ENCODE measurements at places on chromosomes 12 and 14.

DNA sequence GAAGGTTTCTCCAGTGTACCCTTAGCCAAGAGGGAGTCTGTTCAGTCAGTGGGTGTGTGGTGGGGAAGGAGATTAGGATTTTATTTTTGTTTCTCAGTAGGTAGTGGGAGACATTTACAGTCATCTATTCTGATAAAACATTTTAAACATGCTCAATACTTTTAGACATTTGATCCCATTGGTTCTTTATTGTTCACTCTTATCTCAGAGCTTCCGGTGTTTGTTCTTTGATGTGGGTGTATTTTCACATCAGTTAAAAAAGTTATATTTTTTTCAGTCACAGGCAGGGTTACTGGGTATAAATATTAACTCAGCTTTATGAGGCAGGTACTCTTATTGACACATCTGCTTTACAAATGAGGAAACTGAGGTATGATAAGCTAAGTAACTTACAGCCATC is 43.3 kb upstream of the LRRK2 start:
- no peak for DNase-seq

GRCh38 chr12:33586576-33586975 is 147.0 kb upstream of the SYT10 start:
- DNase-seq = no peak

DNA sequence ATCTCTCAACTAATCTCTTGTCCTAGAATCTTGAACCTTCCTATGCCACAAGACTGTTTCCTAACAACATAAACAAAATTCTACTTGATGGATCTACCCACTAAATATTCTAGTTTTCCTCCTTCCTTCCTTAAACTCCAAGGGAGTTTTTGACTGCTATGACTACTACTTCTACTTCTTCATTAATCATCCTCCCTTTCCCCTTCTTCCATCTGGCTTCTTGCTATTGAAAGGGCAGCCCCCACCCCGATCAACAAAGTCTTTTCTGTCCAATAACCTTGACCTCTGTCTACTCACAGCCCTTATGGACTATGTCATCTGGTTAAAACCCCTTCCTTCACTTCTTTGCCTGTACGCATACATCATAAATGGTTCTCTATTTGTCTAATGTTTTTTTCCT is 5.6 kb downstream of the LTA4H start:
- no peak for DNase-seq

DNA sequence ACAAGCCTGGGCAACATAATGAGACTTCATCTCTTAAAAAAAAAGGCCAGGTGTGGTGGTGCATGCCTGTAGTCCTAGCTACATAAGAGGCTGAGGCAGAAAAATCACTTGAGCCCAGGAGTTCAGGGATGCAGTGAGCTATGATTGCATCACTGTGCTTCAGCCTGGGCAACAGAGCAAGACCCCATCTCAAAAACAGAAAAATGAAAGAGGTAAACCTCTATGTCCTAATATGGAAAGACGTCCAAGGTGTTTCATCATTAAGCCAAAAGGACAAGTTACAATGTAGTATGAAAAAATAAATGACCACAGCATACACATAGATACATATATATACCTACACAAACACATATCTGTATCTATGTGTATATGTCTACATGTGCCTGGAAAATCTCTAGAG is 15.4 kb downstream of the SPTB start:
- no peak for DNase-seq

DNA sequence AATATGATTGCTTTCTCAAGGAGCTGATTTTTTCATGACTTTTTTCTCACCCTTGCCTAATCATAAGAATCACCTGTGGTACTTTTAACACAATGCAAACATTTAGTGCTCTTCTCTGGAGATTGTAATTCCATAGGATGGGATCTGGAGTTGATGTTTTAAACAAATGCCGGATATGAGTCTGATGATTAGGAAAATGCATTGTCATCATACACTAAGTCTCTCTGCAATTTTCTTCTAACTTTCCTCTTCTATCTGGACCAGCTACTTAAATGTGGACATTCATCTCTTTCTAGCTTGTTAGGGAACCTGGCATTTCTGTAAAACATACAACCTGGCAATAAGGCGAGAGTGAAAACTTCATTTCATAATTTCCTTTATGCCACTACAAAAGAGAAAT is 23.5 kb downstream of the PMCH start:
- no peak for DNase-seq

DNA sequence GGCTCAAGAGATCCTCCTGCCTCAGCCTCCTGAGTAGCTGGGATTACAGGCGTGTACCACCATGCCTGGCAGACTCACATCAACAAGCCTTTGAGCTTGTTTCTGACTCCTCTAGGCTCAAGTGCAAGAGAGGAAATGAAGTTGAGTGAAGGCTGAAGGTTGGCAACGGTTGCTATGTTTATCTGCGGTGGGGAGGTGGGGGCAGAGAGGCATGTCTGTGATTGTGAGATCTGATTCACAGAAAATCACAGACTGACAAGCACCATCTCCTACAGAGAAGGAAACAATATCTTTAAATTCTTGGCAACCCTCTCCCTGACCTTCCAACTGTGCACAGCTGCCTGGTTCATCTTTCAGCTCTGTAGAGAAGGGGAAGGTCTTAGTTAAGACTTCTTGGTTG is 22.1 kb upstream of the NINJ2 start:
- no peak for DNase-seq

GRCh38 chr12:92955997-92956663 is 27.0 kb upstream of the EEA1 start:
- no peak for DNase-seq

GRCh38 chr12:47323802-47324201 is 244.0 kb upstream of the AMIGO2 start:
- DNase-seq = no peak

DNA sequence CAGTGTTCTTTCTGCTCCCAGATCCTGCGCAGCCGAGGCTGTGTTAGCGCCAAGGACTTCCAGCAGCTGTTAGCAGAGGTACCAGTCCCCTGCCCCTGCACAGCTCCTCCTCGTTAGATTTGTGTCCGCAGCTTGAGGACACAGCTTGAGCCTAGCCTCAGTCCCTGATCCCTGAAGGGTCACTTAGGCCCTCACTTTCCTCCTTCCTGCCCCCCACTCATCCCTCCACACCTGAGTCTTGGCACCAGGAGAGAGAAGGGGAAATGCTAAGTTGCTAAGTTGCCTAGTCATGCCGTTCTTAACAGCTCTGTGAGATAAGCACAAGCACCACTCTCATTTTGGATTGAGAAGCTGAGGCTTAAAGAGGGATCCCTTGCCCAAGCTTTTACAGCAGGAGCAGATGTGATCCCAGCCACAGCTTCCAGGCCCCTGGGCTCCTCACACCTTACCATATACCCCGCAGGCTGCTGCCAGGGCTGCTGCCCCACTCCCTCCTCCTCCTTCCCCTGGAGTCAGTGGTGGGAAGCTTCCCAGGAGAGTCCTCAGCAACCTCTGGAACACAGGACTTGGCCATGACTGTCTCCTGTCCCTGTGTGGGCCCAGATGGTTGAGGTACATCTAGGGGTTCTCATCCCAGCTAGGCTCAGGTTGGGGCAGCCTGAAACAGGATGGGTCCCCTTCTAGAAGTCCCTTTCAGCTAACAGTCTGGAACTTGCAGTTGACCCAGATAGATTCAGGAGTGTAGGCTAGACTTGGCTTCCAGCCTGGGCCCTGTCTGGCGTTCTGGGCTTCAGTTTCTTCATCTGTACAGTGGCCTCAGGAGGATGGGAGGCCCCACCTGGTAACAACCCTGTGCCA is 975 bp downstream of the OGFOD2 start:
- no peak for DNase-seq

DNA sequence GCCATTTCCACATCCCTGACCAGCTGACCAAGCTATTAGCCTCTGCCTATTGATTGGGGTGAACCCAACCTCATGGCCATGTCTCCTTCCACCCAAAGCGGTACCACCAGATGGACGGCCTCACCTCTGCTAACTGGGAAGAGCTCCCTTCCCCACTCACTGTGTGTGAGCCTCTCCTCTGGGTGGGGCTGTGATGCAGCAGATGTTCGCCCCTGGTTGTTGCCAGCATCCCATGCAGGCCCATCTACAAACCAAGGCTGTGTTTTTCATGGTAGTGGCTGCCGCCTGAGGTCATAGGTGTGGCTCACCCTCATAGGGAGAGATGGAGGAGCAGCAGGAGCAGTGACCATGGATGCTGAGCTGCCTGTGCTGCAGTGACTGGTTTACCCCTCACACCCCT is 47.6 kb upstream of the RD3L start:
- DNase-seq = no peak

GRCh38 chr14:63896278-63896720 is 43.5 kb downstream of the SYNE2 start:
- DNase-seq = peak; percentile 39

DNA sequence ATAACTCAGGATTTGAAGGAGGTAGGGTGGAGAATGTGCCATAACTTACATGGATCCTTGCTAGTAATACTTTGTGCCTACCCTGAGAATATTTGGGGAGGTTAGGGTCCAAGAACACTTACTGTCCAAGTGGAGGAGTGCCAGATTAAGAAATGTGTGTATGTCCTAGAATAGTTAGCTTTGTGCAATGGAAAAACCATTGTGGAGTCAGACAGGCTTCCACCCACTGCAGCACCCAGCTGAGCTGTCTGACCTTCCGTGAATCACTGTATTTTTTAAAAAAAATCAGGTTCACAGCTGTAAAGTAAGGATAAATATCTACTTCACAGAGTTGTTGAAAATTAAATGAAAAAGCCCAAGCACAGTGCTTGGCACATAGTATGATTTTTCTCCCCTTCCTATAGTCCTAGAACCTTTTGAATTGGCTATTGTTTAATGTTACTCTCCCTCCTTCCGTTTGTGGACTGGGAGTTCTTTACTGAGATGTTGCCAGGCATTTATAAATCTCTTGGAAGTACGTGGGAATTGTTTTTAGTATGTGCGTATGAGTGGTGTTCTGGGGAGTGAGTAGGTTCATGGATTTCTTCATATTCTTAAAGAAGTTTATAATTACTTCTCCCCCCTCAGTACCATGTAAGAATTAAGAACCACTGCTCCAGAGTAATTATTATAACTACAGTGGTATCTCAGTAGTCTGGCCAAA is 9.2 kb downstream of the RAB21 start:
- DNase-seq = no peak

- DNase-seq = peak; percentile 98
Observed at GRCh38 chr14:92692822-92693226, 55.6 kb downstream of the LGMN start.

DNA sequence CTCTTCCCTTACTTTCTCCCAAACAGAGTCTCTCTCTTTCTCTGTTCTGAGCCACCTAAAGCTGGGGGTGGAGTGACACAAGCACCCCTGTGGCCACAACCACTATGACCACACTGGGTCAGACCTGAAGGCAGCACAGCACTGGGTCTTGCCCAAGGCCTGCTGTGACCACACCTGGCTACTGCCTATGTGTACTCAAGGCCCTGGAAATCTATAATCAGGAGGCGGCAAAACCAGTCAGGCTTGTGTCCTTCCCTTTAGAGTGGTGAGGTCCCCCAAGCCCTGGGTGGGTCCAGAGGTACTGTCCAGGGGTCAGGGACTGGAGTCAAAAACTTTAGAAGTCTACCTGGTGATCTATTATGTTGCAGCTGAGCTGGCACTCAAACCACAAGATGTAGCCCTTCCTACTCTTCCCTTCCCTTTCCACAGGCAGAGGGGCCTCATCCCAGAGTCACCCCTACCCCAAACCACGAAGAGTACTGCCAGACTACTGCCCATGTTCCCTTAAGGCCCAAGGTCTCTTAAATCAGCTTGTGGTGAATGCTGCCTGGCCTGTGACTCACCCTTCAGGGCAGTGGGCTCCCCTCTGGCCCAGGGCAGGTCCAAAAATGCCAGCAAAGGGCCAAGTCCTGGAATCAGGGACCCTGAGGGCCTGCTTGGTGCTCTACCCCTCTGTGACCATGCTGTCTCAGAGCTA is 179.8 kb upstream of the DYRK2 start:
- no peak for DNase-seq

GRCh38 chr12:24522736-24523135 is 426.2 kb downstream of the BCAT1 start:
- no peak for DNase-seq

- DNase-seq = no peak
Observed at GRCh38 chr12:116126610-116127009, 150.9 kb downstream of the MED13L start.

- DNase-seq = no peak
Observed at GRCh38 chr12:50569876-50570275, 65.1 kb downstream of the DIP2B start.

DNA sequence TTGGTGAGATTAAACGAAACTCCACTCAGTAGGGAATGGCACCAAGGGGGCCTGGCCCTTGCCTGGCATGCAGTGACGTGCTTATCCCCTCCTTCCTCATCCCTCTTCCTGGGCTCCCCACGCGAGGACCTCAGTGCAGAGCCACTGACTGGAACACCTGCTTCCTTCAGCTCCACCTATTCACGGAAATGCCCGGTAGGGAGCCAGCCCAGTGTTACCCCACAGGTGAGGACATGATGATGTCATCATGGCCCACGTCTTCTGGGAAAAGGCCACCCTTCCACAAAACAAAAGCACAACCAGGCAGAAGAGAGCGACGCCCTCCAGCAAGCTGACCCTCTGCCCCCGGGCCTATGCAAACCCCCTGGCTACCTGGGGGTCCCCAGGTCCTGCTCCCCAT is 42.1 kb downstream of the CCDC85C start:
- no peak for DNase-seq

DNA sequence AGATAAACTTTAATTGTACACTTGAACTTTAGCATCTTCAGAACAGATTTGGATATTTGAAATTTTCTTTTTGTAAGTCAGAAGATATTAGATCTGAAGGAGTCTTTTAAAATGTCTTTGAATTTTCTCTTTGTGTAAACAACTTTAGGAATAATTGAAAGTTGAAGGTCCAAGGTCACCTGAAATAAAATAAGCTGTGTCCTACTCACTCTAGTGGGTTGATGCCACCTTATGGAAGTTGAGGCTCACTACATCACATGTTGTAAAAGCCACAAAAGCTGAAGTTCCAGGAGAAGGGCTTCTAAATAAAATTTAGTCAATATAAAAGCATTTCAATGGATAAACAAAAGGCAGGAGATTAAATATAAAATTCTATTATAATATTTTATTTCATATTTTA is 122.0 kb upstream of the ATXN7L3B start:
- DNase-seq = no peak

- DNase-seq = no peak
Observed at GRCh38 chr12:25063873-25064628, 115.2 kb upstream of the BCAT1 start.

- DNase-seq = peak; percentile 71
Observed at GRCh38 chr12:130013771-130014484, 110.1 kb upstream of the TMEM132D start.

DNA sequence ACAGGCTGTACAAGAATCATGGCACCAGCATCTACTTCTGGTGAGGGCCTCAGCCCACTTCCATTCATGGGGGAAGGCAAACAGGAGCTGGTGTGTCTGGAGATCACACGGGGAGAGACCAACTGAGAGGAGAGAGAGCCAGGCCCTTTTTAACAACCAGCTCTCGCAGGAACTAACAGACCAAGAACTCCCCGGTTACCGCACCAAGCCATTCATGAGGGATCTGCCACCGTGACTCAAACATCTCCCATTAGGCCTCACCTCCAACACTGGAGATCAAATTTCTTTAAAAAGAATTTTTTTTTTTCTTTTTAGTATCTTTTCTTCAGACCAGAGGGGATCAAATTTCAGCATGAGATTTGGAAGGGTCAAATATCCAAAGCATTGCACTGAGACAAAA is 16.7 kb upstream of the AQP2 start:
- DNase-seq = no peak

- no peak for DNase-seq
Observed at GRCh38 chr12:94184995-94185719, 36.8 kb downstream of the PLXNC1 start.

Measured in NCI-H1105 (cell line).